Stimulated activated CD4-positive, alpha-beta T cell treated with anti-CD3 and anti-CD28 coated beads, Interleukin-4, amount 100 ng/mL, for 48 hours (primary cell): ENCODE measurements at places on chromosomes 11 and 22.
A peak's percentile ranks its signal among the peaks of the same experiment; 100 is the strongest.

DNA sequence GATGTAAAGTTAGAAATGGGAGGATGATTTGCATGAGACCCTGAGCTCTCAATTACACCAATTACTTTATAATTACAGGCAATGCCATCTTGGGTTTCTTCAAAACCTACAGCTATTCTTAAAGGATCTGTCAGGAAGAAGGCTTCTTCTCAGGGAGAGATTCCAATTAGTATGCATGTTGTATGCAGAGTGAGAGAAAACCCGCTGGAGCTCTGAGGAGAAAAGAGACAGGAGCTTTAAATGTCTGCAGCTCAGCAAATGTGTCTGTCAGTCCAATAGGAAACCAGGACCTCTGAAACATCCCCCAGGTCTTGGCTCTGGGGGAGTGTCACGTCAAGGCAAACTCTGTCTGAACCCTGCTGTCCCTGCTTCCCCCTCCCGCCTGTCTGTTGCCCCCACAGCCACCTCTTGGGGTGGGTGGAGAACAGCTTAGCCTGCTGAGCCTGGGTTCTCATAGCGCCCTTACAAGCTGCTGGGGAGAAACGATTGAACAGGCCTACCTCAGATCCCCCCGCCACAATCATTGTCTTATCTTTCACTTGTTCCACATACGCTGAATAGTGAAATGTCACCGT lies 140.2 kb downstream of the SPATA19 start:
- DNase-seq: no peak

- no peak for DNase-seq
Observed at GRCh38 chr11:66291706-66292542, at the start of gene TMEM151A. TSS of gene TMEM151A (plus strand) at chr11:66291894. CDS start at chr11:66292014, 120 bp downstream.

GRCh38 chr11:68302670-68303069 lies 9.7 kb upstream of the LRP5 start:
- no peak for DNase-seq

DNA sequence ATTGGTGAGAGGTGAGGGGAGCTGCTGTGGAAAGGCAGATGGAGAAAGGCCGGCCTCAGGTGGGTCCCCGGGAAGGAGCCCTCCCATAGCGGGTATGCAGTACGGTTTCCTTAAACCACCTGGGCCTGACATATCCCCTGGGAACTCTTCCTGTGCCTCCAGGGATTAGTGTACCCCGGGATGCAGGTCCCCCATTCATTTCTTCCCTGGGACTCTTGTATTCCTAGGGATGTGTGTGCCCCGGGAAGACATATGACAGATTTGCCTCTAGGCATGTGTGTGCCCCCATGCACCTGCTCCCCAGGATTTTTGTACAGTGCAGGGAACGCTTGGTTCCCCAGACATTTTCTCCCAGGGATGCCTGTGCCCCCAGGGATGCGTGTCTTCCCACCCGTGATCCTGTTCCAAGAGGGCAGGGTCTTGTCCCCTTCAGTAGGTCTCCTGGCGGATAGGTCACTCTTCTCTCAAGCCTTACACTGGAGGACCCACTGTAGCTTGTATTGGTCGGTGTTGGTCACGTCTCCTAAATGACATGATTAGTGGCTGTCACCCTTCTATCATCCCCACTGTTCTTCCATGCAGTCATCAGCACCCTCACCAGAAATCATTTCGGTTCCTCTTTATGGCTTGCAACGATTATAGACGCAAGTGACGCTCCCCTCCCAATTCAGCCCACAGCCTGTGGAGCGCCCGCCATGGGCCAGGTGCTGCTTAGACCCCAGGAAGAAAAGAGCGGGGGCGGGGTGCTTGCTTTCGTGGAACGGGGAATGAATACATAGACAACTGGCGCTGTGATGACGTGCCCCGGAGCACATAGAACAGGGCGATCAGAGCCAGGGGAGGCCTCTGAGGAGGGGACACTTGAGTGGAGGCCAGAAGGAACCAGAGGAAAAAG lies 1.3 kb downstream of the PARVB start:
- no peak for DNase-seq

DNA sequence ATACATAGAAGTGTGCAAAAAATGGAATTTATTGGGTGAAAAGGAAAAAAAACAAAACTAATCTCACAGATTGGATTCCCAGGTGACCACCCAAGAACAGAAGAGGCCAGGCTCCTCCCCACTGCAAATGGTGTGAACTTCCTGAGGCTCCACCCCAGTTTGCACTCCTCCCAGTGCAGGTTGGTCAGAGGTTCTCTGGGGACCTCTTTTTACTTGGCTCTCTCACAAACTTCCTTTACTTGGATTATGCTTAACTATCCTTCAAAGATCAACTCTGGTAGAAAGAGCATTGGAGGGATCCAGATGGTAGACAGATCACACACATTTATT lies 138.9 kb upstream of the CCDC90B start:
- DNase-seq: no peak

- DNase-seq: no peak
Observed at GRCh38 chr11:6437993-6438392, 2.8 kb downstream of the HPX start.

DNA sequence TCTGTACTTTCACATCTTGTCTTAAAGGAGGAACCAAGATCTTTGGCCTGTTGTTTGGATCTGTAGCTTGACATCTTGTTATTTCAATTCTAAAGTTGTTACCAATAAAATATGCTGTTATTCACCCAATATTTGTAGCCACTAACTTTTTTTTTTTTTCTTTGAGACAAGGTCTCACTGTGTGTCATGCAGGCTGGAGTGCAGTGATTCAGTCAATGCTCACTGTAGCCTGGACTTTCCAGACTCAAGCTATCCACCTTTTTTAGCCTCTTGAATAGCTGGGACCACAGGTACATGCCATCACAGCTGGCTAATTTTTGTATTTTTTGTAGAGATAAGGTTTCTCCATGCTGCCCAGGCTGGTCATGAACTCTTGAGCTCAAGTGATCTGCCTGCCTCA lies 769.4 kb downstream of the DLG2 start:
- DNase-seq: no peak

GRCh38 chr11:35327829-35328228 lies 91.5 kb downstream of the SLC1A2 start:
- no peak for DNase-seq

DNA sequence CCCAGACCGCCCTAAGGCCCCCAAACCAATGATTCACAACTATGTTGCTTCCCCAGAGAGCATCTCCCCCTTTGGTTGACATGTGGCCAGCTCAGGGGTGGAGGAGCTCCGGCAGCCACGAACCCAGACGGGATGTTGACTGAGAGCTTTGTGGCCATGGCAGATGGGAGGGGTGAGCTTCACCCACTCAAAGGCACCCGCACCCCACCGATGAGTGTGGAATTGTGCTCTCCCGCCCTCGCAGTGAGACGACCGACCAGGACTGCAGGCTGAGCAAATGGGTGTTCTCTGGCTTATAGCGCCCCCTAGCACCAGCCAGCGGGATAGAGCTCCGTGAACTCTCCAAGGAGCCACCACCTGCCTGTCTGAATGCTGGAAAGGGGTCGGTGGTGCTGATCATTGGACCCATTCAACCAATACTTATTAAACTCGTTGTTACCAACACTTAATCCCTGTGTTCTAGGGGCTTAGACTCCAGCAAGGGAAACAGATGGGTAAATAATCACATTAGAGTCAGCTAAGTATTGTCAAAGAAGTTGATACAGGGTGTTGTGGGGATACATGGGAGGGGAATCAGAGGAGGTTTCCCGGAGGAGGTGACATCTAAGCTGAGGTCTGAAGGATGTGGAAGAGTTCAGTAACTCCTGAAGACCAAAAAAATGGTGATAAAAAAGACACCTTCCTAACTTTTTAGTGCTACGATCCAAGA lies 4.5 kb upstream of the TIMP3 start:
- peak; percentile 50 for DNase-seq

DNA sequence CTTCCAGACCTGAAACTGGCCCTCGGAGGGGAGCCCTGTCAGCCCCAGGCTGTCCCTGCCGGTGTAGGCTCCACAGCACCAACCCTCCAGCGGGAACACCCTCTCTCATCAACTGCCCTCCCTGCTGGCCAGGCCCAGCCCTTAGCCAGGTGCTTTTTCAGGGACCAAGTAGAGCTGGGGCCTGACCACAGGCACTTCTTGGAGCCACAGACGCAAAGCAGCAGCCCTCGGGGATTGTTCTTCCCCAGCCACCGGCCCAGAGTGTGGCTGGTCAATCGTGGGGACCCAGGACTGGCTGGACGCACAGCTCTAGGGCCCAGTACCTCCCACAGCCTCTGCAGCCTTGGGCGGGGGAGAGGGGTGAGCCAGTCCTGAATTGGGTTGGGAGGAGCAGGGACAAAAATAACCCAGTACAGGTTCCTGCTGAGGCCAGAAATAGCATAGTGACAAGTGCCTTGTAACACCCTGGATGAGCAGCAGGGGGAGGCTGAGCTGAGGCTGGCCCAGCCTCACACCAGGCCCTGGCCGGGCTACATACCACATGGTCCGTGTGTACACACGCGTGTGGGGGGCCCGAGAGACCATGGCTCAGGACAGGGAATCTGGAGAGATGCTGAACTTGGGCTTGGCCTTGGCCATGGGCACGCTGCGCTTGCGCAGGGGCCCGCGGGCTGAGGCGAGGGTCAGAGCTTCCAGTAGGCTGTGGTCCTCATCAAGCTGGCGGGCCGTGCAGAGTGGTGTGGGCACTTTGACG lies 2.0 kb downstream of the KCNJ11 start:
- peak; percentile 23 for DNase-seq

DNA sequence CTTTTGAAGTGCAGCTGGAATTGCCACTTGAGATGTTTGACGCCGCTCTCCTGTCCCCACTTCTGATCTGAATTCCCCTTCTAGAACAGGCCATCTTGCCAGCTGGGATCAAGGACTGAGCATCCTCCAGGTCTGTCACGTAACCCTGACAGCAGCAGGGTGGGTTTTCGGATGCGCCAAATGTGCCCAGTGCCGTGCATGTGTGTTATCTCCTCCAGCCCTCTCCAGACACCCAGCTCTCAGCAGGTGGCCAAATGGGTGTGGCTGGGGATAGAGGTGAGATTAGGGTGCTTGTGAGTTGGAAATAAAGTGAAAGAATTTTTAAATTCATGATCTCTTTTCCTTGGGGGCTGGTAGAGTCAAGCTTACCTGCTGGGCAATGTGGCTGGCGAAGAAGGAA lies 3.3 kb downstream of the OSBP2 start:
- no peak for DNase-seq

DNA sequence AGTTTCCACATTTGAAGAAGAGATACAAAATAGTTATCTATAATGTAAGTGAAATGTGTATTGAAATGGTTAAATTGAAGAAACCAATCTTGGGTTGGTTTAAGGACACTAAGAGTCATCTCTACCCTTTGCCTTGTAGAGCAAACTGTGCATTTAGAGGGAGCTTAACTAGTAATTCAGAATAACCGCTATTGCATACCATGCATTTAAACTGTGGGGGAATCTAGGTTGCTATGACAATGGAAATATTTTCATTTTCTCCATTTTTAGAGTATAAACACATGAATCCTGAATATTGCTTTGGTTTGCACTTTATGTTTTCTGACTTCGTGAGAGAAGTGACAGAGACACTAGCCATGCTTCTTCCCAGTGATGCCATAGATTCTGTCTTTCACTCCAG lies 39.7 kb downstream of the FAT3 start:
- no peak for DNase-seq

- DNase-seq: no peak
Observed at GRCh38 chr11:125091877-125092664, 19.4 kb downstream of the TMEM218 start.

DNA sequence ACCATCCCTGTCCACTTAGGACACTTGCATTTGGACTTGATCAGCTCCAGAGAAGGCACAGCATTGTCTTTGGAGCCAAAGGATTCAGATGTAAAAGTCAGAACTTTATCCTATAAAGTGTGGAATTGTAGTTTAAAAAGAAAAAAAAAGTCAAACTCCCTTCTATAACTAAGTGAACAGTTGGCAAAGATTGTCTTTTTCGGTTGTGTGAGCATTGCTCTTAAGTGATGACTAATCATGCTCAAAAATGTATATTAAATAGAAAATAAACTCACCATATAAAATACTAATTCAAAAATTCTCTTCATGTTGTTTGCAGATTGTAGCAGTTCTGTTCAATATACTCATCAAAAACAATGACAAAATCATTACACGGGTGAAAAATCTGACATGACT lies 93.8 kb downstream of the ETS1 start:
- DNase-seq: no peak

- DNase-seq: no peak
Observed at GRCh38 chr11:9380773-9381172, 3.7 kb upstream of the IPO7 start.

GRCh38 chr11:103893371-103893770 lies 143.1 kb upstream of the DDI1 start:
- no peak for DNase-seq

DNA sequence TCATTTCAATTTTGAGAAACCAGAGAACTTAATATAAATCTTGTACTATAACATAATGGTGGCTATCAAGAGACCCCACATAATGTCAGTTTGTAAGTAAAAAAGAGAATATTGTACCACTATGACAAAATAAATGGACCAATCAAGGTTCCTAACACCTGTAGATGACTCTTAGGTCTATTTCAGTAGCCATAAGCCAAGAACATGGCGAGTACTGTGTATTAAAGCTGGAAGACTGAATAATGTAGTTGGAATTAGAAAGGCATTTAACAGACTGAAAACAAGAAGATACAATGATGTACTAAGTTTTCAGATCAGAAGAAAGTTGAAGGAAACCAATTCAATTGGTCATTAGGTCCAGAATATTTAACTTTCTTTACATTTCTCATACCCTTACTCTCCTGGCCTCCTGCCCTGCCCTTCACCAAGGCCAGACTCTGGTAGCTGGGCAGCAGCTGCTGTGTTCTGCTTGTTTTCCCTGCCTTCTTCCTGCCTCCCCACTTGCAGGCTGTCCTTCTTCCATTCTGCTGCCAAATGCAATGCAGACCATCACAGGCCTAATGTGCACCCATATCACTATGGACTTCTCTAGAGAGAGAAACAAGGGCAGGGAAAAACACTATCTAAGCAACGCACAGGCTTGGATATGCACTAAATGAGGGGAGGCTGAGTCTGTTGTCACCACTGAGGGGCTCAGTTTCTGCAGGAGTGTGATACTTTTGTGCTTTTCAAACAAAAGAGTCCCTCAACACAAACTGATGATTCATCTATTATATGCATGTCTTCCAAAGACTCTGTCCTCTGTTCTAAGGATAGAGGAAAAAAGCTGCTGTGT lies 60.1 kb downstream of the RAB30 start:
- DNase-seq: no peak

GRCh38 chr11:74412321-74412720 lies 14.1 kb upstream of the PGM2L1 start:
- DNase-seq: no peak

- DNase-seq: no peak
Observed at GRCh38 chr11:85620256-85620655, 6.9 kb downstream of the DLG2 start.

- DNase-seq: no peak
Observed at GRCh38 chr22:48939441-48940265, 888.0 kb downstream of the BRD1 start.

DNA sequence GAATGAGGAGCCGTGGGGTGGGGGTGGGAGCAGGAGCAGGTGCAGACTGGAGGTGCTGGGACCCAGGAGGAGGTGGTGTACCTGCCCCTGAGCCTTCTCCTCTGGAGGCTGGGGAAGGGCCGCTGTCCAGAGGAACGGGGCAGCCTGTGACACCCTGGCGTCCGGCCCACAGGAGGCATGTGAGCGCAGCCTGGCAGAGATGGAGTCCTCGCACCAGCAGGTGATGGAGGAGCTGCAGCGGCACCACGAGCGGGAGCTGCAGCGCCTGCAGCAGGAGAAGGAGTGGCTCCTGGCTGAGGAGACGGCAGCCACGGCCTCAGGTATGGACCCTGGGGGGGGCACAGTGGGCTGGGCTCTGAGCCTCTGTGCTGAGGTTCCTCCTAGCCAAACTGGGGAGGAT lies 42.2 kb upstream of the GCAT start:
- no peak for DNase-seq
